Activated CD8-positive, alpha-beta memory T cell treated with anti-CD3 and anti-CD28 coated beads for 48 hours (primary cell): ENCODE measurements at places on chromosomes 1 and 21.

DNA sequence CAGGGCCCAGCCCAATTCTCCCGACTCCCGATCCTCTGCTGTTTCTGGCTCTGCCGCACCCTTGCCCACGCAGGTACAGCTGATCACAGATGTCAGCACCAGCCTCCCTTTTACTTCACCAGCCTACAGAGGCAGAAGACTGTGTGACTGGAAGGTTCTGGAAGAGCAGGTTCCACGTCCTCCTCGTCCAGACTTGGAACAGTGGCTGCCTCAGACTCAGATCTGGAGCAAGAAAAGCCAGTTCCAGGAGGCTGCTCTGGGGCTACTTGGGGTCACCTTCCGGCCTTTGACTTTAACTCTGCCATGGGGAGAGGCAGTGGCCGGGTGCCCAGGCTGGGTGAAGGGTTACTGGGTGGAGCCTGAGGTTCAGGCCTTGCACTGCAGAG, 16.1 kb upstream of the KLHDC7A start:
- no peak for DNase-seq

DNA sequence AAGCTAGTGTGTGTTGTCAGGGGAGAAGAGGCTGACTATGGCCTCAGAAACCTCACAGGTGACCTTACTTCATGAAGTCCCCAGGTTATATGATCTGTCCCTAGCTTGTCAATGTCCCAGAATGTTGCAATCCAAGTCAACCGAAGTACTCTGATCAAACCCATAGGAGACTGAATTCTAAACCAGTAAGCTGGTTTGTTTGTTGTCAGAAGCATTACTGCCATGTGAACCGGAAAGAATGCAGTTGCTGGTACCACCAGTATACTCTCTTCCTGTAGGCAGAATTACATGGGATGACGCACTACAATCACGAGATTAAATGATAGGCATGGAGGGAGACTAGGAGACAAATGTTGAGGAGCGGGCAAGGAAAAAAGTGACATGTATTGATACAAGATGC, 26.1 kb upstream of the MAN1A2 start:
- DNase-seq, result no peak

- no peak for DNase-seq
These were observed 20.4 kb upstream of the WARS2 start for GRCh38 chr1:119160866-119161265.

DNA sequence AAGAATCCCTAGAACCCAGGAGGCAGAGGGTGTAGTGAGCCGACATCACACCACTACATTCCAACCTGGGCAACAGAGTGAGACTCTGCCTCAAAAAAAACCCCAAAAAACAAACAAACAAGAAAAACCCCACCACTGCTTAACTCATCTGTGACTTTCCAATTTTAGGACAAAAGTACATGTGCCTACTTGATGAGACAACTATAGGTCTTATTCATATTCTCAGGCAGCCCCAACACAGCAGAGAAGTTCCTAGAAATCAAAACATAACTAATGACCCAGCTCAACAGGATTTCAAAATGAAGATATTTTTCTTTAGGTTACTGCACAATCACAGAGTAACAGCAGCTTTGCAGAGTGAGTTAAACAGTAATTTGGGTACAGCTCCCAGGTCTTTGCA, 26.4 kb downstream of the TIAM1 start:
- DNase-seq, result no peak

DNA sequence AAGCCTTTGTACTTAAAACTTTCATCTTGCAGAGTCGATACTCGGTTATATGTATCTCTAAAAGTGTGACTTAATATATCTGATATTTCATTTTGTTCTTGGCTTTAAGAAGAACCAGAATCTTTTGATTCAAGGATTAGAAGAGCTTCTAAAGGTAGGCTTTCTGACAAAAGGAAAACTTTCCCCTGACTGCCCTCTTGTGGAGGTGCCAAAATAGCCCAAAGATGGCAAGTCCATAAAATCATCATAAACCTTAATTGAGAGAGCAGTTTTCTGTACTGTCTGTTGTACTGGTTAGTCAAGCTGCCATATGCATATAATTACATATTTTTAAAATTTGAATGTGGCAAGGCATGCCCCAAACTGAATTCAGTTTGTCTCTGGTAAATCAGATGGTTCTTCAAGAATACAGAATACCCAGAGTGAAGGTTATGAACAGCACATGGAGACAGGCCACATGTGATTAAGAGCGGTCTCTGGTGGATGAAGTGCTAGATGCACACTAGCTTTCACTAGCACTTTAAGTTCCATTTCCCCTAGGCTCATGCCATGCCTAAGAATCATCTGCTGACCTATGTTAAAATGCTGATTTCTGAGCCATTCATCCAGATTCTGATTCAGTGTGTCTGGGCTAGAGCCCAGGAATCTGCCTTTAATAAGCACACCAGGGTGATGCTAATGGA, 27.7 kb upstream of the ELAVL4 start:
- DNase-seq, result no peak

DNA sequence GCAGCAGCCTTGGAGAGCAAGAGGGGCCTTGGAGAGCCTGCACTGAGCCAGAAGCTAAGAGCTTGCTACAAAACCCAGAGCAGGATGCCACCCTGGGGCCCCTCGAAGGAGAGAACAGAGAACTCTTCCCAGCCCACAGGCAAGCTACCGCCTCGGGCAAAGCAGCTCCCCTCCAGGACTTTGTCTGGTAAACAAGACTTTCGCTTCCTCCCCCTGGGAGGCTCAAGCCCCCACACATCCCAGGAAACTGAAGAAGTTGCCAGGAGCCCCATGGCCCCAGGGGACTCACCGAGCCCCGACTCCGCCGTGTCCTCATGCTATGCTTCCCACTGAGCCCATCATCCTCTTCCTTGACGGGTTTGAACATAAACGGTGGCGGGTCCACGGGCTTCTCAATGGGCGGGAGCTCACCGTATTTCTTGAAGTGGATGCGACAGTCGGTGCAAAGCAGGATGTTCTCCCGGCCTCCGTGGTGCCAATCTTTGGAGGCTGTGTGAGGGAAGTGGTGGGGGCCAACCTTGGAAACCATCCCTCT, 45.9 kb downstream of the SLC45A1 start:
- no peak for DNase-seq

DNA sequence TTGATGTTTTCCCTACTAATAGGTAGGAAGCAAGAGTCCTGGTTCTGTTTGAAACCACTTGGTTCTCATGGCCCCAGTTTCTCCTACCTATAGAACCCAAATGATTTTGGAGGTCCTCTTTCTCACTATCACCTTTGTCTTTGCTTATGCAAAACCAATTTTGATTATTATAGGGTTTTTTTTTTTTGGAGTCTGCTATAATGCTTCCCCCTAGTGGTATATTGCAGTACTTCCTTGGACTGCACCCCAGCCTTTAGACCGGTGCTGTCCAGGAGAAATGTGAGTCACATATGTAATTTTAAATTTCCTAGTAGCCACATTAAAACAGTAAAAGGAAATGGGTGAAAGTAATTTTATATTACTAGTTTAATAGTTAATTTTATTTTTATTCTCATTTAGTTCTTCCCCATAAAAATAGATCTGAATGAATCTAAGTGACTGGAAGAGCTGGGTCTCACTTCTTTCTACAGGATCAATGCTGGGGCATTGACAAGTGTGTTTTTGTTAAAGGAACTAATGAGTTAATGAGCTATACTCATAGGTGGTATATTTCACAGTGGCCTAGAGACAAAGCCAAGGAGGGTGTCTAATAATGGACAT, 10.6 kb downstream of the FCMR start:
- DNase-seq, result no peak

- DNase-seq, result no peak
These were observed 2.0 kb upstream of the SMYD3 start for GRCh38 chr1:246508897-246509688.
